ENCODE measurements at places on chromosomes 2 and 18.

- DNase-seq = no peak
These were observed 4.5 kb upstream of the GDF7 start for GRCh38 chr2:20662308-20662937.

DNA sequence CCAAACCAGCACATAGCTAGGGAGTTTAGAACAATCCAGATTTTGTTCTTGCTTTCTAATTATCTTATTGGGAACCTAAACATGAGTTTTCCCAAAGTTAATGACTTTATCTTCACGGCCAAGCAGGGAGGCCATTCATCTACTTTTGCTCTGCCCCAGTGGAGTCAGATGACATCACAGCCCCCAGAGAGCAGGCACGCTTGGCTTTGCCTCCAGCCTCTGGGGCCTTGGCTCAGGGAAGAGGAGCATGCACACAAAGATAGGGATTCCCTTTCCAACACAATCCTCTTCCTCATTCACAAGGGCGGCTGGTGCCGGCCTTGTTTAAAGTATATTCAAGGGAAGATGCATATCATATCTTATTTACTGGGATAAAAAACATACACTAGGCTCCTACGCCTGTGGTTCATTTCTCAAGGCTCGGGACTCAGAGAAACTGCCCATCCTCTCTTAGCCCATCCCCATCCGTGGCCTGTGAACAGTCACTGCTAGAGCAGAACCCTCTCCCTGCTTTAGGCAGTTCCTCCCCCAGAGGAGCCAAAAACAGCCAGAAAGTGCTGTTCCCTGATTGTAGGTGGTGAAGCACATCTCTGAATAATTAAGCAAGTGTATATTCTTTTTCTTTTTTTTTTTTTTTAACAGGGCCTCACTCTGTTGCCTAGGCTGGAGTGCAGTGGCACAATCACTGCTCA is 21.2 kb downstream of the TGFA start:
- no peak for DNase-seq

DNA sequence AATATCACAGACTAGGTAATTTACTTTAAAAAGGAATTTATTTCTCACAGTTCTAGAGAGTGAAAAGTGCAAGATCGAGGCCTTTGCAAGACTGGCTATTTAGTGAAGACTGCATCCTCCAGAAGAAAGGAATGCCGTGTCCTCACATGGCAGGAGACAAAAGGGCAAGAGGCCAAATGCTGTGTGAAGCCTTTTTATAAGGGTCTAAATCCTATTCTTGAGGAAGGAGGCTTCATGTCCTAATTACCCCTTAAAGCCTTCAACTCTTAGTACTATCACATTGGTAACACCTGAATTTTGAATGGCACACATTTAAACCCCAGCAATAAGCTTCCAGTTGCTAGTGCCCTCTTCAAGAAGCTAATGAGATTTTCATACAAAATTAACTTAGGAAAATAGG is 1882.3 kb upstream of the PIK3C3 start:
- no peak for DNase-seq

GRCh38 chr2:175449616-175450015 is 268.1 kb upstream of the ATP5MC3 start:
- no peak for DNase-seq

Data from dorsolateral prefrontal cortex (tissue), 122 donors.